GM06990 (cell line): ENCODE measurements at places on chromosomes 1 and 21.

GRCh38 chr1:33070628-33071027 is 10.3 kb upstream of the AZIN2 start:
- no peak for DNase-seq

- peak; percentile 57 for DNase-seq
Observed at GRCh38 chr1:93615582-93616150, 66.0 kb downstream of the BCAR3 start.

DNA sequence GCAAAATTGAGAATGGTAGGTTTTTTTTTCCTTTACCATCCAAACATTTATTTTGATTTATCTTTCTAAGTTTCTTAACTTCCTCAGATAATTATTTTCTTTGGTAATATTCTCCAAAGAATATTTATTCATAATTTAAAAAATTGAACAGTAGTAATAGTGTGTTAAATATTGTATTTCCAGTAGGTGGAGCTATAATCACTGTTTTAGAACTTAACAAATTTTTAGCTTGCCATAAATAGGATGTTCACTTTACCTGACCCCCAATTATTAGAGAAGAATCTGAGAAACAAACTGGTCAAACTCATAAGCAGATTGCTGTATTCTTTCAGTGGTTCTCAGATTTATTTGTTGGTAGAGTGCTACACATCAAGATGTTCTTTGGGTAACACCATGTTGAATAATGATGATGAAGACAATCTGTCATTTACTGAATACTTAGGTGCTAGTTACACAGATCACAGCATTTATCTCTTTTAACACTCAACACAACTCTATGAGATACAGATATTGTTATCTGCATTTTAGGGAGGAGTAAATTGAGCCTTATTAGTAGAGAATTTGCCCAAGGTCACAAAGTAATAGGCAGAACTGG is 82.4 kb upstream of the GPR88 start:
- DNase-seq = no peak

DNA sequence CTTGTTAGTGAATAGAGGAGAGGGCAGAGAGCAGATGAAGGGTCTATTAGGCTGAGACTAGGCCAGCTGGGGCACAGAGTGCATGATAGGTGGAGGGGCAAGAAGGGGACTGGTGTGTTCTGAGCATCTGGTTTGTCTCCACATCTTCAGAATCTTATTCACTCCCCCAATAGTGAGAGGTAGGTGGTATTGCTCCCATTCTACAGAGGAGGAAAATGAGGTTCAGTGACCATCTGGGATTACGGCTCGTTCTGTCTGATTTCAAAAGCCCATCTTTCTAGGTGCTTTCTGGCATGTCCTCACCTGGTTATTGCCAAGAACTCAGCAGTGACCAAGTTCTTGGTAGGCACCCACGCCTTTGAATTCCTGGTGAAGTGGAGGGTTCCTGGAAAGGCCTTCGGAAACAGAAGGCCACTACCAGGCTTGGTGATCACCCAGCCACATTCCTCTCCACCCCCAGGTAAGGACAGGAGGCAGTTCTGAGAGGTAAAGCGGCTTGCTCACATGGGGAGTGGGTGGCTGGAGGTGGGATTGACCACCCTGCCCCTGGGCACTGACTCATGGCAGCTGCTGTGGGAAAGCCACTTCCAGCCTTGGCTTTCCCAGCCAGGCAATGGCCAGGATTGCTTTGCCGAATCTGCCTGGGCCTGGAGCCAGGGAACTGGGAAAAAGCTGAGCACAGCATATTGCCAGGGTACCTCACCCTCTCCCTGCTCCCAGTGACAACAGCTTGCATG is 18.8 kb upstream of the CITED4 start:
- no peak for DNase-seq

DNA sequence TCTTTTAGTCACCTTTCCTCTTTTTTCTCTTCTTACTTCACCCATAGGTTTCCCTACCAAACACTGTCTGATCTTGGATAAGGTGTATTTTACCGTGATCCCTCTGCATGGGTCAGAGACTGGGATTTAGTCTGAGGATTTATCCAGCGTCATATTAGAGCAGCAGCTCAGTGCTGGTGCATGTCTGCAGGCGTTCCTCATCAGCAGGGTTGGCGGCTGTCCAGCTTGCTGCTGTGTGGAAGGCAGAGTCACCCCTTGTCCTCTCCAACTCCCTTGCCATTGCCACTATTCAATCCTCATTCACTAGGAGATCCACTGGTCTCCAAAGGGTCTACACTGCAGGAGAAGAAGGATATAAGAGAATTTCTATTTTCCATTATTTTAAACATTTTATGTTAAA is 7.3 kb upstream of the FAM78B start:
- no peak for DNase-seq

DNA sequence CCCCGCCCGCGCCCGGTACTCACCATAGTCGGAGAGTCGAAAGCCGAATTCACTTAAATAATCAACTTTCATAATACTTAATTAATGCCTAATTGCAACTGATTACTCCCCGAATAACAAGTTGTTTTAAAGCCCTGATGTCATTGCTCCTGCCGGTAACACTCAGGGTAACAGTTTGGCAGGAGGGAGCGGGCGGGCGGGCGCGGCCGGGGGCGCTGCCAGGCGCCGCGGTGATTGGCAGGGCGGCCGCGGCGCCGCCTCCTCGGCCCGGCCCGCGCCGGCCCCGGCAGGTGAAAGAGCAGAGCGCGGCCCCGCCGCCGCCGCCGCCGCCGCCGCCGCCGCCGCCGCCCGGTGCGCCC is 102.2 kb downstream of the CASZ1 start:
- peak; percentile 76 for DNase-seq

- no peak for DNase-seq
Observed at GRCh38 chr21:42193721-42194120, 25.2 kb upstream of the ABCG1 start.

- DNase-seq = peak; percentile 42
Observed at GRCh38 chr1:39653546-39654031, 14.1 kb upstream of the HEYL start.

GRCh38 chr1:81812712-81813111 is 12.0 kb downstream of the ADGRL2 start:
- no peak for DNase-seq

- no peak for DNase-seq
Observed at GRCh38 chr1:21305155-21305899, 15.1 kb upstream of the ECE1 start.

- DNase-seq = no peak
Observed at GRCh38 chr1:185938396-185938795, 204.2 kb downstream of the HMCN1 start.

DNA sequence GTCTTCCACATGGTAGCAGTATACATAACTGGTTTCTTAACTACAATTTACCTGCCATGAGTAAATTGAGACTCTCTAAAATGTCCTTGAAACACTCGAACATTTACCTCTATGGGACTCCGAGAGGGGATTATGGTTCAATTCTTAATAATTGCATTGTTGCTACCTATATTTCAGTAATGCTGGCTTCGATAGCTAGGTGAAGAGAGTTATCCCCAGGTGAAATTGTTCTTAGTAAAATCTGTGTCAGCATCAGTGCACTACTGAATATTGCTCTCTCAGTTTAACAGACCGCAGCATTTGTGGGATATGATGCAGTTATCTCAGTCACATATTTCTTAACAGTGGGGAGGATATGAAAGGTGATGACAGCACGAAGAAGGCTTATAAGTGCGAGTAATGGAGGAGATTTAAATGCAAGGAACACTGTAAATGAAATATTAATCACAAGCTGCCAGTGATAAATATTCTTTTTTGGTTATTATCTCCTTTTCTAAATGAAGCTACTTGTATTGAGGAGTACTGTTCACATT is 801.9 kb downstream of the BRINP3 start:
- DNase-seq = no peak

DNA sequence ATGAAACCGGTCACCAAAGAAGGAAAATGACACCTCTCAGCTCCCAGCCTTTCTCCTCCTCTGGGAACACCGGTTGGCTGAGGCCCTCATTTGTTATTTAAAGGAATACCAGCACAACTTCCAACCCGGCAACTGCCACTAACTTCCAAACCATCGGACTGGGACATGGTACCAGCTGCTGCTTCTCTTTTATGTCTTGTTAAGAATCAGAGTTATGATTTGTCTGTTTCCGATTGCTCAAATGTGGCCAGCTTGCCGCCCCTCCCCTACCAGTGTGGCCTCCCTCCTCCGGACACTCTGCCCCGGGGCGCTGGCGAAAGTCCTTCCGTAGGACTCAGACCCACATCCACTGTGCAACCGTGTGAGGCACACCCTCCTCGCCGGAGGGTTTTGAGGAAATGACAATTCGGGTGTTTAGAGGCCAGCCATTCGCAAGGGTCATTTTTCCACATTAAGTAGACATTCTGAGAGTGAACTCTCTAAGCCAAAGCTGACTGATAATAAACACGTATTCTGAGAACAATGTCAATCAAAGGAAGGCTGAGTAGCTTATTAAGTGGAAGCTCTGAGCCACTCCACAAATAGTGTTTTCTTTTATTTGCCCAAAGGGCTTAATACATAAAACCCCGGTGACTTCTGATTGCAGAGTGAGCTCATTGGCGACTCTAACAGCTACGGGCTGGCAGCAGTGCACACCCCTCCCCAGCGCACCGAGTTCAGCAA is 5.5 kb downstream of the RIPK4 start:
- no peak for DNase-seq

GRCh38 chr1:194167956-194168640 is 981.7 kb upstream of the B3GALT2 start:
- DNase-seq = no peak

DNA sequence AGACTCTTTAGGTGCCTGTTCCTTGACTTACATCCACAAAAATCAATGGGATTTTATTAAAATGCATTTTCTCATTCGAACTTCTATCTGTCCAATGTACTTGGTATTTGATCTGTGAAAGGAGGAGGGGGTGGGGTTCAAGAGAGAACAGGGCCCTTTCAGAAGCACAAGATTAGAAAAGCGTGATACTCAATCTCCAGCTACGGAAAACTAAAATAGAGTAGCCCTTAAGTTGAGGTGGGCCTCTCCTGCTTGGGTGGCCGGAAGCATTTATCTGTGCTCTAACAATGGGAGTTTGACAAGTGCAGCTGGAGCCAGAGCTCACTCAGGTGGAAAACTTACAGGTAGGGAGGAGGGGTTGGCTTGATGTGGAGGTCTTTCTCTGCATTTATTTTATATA is 462 bp upstream of the RXRG start:
- DNase-seq = no peak

DNA sequence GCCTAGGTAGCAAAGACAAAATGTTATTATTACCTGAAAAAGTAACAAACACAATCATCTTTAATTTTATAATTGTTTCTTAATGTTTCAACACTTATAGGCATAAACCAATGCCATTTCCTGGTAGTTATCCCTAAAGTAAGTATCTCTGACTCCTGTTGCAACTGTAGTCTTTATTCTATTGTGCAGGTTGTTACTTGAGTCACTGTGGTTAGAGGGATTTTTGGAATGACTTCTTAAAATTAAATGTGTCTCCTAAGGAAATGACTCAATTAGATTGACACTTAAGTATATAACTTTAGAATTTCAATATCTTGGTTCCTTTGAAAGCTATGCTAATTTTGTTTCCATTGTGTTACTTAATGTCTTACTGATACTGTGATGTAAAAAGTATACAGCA is 143.9 kb downstream of the PHTF1 start:
- no peak for DNase-seq

DNA sequence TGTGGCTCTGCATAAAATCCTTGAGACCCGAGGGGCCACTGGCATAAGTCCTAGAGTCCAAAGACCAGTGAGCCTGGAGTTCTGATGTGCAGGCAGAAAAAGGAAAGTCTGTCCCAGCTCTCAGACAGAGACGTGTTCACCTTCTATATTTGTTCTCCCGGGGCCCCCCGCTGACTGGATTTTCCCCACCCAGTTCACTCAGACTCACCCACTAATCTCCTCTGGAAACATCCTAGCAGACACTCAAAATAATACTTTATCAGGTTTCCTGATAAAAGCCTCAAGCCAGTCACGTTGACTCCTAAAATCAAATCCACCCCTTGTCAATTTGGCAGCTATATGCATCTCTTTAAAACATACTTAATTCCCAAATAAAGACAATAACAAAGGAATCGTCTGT is 1084.2 kb upstream of the NCAM2 start:
- DNase-seq = no peak

DNA sequence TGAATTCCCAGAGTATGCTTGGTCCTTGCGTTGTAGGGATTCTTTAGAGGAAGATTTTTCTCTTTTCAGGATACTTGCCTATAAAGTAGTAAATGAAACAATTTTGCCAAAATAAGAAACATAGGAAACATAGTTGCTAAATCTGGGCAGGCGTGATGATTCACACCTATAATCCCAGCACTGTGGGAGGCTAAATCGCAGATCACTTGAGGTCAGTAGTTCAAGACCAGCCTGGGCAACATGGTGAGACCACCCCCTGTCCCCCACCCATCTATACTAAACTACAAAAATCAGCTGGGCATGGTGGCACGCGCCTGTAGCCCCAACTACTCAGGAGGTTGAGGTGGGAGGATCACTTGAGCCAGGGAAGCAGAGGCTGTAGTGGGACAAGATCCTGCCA is 4.9 kb downstream of the ARV1 start:
- no peak for DNase-seq

DNA sequence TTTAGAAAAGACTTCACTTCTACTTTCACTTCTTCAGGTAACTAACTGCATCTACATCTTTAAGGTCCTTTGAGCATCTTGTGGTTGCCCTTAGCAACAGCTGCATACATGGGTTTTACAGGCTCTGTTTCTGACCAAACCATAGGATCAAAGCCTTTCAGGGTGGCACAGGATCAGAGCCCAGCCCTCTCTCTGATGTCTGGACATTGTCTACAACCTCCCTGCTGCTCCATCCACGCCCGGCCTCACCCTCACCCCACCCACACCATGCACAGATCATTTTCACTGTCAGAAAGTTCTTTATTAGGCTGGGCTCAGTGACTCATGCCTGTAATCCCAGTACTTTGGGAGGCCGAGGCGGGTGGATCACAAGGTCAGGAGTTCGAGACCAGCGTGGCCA is 5.2 kb downstream of the NCF2 start:
- DNase-seq = no peak

- peak; percentile 32 for DNase-seq
Observed at GRCh38 chr1:231162297-231162969, 575 bp downstream of the TRIM67 start.

DNA sequence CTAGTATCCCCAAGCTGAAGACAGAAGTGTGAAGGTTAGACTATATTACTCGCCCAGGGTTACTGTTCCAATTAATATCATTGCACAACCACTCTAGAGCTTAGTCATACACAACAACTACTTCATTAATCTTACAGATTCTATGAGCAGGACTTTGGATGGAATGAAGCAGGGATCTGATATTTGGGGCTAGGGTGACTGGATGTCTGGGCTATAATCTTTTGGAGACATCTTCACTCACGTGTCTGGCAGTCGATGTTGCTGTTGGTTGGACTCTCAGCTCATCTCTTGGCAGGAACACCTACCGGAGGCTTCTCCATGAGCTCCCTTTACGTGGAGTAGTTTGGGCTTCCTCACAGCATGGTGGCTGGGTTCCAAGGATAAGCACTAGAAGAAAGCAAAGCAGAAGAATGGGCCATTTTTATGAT is 519.2 kb upstream of the B3GALT2 start:
- DNase-seq = no peak
